Stimulated activated CD4-positive, alpha-beta T cell treated with anti-CD3 and anti-CD28 coated beads, Interleukin-2, amount 100 ng/mL, for 24 hours (primary cell): ENCODE measurements at places on chromosomes 16 and 17.

DNA sequence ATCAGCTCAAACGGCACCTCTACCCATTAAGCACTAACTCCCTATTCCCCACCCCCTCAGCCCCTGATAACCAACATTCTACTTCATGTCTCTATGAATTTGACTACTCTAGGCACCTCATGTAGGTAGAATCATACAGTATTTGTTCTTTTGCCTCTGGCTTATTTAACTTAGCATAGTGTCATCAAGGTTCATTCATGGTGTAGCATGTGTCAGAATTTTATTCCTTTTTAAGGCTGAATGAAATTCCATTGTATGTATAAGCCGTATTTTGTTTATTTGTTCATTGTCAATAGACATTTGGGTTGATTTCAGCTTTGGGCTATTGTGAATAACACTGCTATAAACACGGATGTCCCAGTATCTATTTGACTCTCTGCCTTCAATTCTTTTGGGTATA, 794.9 kb upstream of the SOX9 start:
- DNase-seq: no peak

DNA sequence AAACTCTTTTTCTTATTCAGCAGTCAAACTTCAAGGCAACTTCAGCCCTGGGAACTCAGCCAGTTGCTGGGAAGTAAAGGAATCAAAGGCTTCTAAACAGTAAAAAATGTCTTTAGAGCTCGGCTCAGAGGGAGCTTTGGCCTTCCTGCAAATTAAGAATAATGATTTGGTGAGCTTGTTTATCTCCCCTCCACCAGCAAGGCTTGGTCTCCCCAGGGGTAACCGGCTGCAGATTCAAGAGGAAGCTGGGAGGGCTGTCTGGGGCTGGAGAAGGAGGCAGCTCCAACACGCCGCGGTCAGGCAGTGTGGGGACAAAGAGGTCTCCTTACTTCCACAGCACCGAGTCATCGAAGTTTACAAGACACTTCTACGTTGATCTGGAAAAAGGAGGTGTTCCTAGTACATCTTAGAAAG, 17.7 kb upstream of the DOC2B start:
- DNase-seq: no peak

DNA sequence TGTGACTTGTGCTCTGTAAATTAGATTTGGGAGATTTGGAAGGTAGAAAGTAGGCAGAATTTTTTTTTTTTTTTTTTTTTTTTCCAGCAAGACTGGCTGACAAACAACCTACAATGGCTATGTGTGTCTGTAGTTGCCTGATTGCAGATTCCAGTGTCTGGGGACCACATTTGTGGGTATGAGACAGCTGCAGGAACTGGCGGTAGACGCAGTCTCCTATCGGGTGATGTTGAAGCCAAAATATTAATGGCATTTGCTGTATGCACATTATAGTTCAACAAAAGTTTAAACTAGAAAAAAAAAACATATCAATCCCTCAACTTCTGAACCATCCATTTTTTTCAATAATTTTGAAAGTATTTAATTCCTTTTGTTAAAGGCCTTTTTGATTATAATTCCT, 665.2 kb downstream of the TOX3 start:
- DNase-seq: no peak

DNA sequence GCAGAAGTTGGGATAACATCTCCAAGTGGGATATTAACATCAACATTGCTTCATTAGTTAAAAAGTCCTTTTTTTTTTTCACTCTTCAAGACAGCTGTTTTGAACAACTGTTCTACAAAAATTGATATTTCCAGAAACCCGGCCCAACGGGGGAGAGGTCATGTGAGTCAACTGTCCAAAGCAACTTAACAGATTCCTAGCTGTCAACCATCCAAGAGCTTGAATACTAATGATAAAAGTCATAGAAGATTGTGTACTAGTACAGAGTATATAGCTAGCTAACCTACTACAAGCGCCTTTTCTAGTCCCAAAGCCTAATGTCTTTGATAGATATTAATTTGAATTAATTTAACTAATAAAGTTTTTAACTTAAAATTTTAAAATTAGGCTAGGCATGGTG, 172.0 kb downstream of the CYB561 start:
- no peak for DNase-seq

DNA sequence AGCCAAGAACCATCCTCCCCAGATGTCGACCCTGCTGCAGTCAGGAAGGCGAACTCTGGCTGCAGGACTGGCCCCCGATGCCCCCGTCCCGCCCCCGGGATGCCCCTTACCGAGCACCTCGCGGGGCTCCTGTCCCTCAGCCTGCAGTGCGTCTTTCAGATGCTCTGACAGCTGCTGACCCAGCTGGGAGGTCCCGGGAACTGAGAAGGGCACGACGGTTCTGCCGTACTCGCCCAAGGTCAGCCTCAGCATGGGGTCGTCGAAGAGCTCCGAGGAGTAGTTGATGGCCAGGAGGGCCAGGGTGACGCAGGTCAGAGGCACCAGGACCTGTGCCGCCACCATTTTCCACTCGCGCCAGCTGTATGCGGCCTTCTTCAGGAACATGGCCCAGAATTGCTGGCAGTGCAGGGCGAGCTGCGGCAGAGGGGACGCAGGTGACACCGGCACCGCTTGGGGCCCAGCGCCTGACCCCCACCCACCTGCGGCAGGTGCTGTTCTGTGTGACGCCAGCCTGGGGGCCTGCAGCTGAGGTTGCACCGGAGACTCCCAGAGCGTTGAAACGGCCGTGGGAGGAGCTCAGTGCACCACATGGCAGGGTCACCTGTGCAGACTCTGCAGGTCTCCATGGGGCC, 20.1 kb upstream of the RNPS1 start:
- DNase-seq: no peak

GRCh38 chr16:70407811-70408274, 31.1 kb downstream of the ST3GAL2 start:
- DNase-seq: no peak

DNA sequence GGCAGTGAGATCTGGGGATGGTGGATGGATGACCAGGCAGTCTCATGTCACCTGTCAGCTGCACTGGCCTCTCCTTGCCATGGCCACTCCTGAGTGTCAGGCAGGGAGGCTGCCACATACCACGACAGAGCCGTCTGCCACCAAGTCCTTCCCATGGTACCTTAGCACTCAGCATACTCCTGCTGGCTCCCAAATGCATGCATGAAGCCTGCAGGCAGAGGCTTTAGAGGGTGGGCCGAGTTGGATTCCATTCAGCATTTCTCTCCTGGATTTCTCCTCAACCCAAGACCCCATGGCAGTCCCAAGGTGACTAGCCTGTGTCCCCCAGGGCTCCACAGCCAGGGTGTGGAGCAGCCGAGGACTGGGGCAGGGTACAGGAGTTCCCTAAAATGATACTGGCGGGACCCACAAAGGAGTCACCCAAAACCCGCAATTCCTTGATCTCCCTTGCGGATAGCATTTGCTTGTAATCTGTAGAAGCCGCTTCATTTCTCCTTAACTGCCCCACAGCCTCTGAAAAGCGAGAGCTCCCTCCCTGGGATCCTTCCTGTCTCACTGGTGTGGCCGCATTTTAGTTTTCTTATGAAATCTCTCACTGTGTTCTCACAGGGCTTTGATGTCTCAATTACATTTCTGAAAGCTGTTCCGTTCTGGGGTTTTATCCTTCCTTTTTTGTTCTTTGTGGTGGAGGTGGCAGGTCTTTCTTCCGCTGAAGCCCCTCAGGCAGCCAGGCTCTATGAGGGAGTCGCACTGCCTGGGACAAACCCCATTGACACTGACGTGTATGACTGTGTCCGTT, 141.4 kb downstream of the SOCS1 start:
- DNase-seq: no peak

- DNase-seq: no peak
These were observed 48.0 kb downstream of the SRL start for GRCh38 chr16:4193920-4194319.

- DNase-seq: no peak
These were observed 53.9 kb upstream of the CRISPLD2 start for GRCh38 chr16:84765616-84766580.

- DNase-seq: no peak
These were observed 919 bp upstream of the CBX1 start for GRCh38 chr17:48102043-48102750.
